ENCODE measurements at places on chromosomes 3 and 15.

DNA sequence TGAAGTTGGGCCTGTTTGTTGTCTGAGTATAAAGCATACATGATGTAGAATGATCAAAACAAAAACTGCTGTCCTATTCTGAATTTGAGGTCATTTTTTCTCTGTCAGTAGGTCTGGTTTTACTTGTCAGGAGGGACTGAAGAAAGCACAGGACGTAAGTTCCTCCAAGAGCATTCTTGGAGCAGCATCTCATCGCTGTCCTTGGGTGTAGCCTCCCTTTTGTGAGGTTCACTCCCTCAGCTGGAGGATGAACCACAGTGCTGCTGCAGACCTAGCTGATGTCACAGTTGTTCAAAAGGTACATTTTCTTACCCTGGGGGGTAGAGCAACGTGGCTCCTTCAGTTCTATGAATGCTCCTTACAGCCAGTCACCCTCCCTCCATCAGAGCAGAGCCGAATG, 490.0 kb upstream of the TBL1XR1 start:
- DNase-seq: no peak

DNA sequence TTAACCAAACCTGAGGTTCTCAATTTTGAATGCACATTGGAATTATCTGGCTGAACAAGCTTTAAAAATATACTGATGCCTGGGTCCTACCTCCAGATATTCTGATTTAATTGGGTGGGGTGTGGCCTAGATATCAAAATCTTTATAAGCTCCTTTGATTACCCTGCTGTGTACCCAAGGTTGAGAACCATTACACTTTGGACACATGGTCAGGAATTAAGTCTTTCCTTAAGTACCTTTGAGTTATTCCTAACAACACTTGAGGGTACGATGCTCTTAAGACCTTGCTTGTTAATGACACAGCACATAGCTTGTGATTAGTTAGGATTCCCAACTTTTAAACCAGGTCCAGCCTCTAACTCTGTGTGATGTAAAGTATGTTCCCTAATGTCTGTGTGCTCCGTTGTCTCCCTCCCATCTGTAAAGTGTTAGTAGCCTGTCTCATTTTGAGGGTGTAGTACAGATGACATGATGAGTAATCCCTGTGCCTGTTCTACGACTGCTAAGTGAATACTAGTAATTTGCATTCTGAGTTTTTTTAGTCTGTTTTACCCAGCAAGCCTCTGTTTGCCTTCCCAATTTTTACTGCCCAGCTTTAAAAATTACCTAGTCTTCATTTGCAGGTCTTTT, 154.9 kb downstream of the KLHL25 start:
- peak; percentile 71 for DNase-seq

- DNase-seq: peak; percentile 1
These were observed 59.8 kb downstream of the AGTR1 start for GRCh38 chr3:148757238-148758215.

DNA sequence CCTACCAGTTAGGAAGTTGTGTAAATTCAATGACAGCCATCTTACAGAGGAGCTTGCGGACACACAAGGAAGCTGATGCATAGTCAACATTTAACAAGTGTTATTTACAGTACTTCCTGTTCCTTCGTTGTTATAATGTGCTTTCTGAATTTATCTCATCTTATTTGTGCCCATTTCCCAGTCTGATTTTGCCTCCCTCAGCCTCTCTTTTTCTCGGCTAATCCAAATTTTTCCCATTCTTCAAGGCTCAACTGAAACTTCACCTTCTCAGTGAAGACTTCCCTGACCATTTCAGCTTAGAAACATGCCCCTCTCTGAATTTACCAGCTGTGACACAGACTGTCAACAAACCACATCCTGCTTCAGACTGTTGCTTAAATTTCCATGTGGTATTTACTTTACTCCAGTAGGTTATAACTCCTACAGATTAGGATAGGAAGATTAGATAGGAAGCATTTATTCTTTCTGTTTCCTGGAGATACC, 55.7 kb upstream of the CP start:
- peak; percentile 44 for DNase-seq

- no peak for DNase-seq
These were observed 420.6 kb downstream of the RBMS3 start for GRCh38 chr3:29701326-29701983.

DNA sequence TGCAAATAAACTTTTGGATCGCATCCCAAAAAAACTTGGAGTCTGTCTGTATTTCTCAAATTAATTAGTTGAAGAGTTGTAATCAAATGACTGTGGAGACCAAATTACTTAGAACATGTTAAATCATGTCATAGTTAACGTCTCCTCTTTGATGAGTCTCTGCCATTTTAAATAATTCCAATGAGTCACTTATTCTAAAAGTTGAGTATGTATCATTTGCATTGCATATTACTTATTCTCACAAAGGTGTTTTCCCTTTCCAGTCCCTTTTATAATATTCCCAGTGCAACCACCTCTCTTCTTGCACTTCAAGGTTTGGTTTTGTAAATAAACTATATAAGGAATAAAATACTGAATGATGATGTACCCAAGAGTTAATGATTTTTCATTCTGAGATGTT, 36.0 kb upstream of the MBNL1 start:
- DNase-seq: no peak

- DNase-seq: no peak
These were observed 732.1 kb downstream of the ZPLD1 start for GRCh38 chr3:103166890-103167289.

Measured in BJ (cell line).